ENCODE measurements at places on chromosomes 12 and 14.

- no peak for DNase-seq
- no peaks in the 10 kb centered on the region for H3K27me3 ChIP-seq
- H3K27ac ChIP-seq = no peak overlapping the region
- no peaks in the 10 kb centered on the region for H3K4me1 ChIP-seq
These were observed 11.3 kb downstream of the CACNA1C start for GRCh38 chr12:2064071-2064507.

- DNase-seq = no peak
- H3K27me3 ChIP-seq = no peaks in the 10 kb centered on the region
- H3K36me3 ChIP-seq = no peaks in the 10 kb centered on the region
- H3K4me1 ChIP-seq = peaks cover 2% of the 10 kb centered on the region
- H3K4me3 ChIP-seq = no peak overlapping the region
- H3K27ac ChIP-seq = no peak overlapping the region
These were observed 12.9 kb downstream of the ISCA2 start for GRCh38 chr14:74506411-74506851.

- H3K4me3 ChIP-seq = no peak overlapping the region
- no peaks in the 10 kb centered on the region for H3K4me1 ChIP-seq
- H3K27me3 ChIP-seq = no peaks in the 10 kb centered on the region
- H3K27ac ChIP-seq = no peak overlapping the region
These were observed 575.3 kb downstream of the TMTC2 start for GRCh38 chr12:83261998-83262397.

DNA sequence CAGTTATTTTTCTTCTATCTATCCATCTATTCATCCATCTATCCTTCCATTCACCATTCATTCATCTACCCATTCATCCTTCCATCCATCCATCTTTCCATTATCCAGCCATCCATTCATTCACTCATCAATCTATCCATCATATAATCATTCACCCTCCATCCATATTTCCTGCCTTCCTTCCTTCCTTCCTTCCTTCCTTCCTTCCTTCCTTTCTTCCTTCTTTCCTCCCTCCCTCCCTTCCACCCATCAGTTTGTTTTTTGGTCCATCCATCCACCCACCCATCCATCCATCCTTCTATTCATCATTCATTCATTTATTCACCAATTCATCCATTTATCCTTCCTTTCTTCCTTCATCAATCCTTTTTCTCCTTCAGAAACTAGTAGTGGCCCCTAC is 34.3 kb upstream of the NOS1 start:
- no peak for DNase-seq
- no peaks in the 10 kb centered on the region for H3K36me3 ChIP-seq
- no peak overlapping the region for H3K4me3 ChIP-seq
- no peak overlapping the region for H3K27ac ChIP-seq
- no peaks in the 10 kb centered on the region for H3K27me3 ChIP-seq

GRCh38 chr12:25761356-25761755 is 197.1 kb upstream of the RASSF8 start:
- no peaks in the 10 kb centered on the region for H3K4me1 ChIP-seq
- H3K27ac ChIP-seq = no peak overlapping the region
- H3K27me3 ChIP-seq = no peaks in the 10 kb centered on the region
- DNase-seq = no peak
- H3K36me3 ChIP-seq = no peaks in the 10 kb centered on the region

GRCh38 chr14:98231210-98231609 is 1040.8 kb downstream of the BCL11B start:
- H3K36me3 ChIP-seq = no peaks in the 10 kb centered on the region
- no peak overlapping the region for H3K4me3 ChIP-seq
- DNase-seq = no peak
- peaks cover 33% of the 10 kb centered on the region for H3K4me1 ChIP-seq
- H3K27me3 ChIP-seq = no peaks in the 10 kb centered on the region
- no peak overlapping the region for H3K27ac ChIP-seq

GRCh38 chr12:32270818-32271710 is 128.3 kb upstream of the FGD4 start:
- H3K4me1 ChIP-seq = no peaks in the 10 kb centered on the region
- H3K4me3 ChIP-seq = no peak overlapping the region
- no peaks in the 10 kb centered on the region for H3K27me3 ChIP-seq
- no peaks in the 10 kb centered on the region for H3K36me3 ChIP-seq
- DNase-seq = no peak
- no peak overlapping the region for H3K27ac ChIP-seq

DNA sequence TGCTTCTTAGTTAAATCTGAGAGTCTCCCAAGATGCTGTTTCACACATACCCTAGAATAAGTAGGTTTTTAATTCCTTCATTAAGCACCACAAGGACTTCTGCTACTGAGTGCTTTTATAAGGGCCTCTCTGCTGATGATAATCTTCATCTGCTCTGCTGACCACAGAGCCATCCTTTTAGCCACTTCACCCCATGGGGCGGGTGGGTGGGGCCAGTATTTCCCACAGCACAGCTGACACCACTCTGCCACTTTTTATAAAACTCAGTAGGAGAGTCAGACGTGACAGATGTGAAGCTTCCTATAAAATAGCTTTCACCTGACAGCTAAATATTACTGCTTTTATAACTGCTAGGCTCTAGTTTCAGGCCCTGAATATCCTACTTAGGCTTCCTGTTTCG is 20.3 kb downstream of the FCF1 start:
- no peak overlapping the region for H3K27ac ChIP-seq
- H3K27me3 ChIP-seq = no peaks in the 10 kb centered on the region
- no peaks in the 10 kb centered on the region for H3K4me1 ChIP-seq
- H3K4me3 ChIP-seq = no peak overlapping the region
